Right forelimb (tissue), 1 donor: ENCODE measurements at places on chromosomes 2 and 18.
A peak's percentile ranks its signal among the peaks of the same experiment; 100 is the strongest.

DNA sequence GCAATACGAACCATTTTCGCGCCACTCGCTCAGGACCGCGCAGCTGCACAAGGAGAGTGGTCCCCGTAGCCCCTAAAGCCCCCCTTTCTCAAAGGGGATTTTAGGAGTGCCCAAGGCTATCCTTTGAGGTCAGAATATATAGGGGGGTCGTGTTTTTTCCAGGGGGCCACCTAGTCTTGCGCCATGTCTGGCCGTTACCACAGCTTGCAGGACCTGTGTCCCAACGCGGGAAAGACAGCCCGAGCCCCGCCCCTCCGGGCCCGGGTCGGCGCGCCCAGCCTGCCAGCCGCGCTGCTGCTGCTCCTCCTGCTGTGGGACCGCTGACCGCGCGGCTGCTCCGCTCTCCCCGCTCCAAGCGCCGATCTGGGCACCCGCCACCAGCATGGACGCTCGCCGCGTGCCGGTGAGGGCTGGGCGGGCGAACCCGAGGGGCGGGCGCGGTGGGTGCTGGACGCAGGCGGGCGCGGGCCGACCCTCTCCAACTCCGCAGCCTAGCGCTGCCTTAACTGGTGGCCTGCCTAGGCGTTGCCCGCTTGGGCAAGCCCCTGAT, at the start of gene CDCA7:
TSS of gene CDCA7 (plus strand) at position 291 of the 550 bp plus-strand sequence. CDS start at position 383, 92 bp downstream.
- DNase-seq, result peak; percentile 86

DNA sequence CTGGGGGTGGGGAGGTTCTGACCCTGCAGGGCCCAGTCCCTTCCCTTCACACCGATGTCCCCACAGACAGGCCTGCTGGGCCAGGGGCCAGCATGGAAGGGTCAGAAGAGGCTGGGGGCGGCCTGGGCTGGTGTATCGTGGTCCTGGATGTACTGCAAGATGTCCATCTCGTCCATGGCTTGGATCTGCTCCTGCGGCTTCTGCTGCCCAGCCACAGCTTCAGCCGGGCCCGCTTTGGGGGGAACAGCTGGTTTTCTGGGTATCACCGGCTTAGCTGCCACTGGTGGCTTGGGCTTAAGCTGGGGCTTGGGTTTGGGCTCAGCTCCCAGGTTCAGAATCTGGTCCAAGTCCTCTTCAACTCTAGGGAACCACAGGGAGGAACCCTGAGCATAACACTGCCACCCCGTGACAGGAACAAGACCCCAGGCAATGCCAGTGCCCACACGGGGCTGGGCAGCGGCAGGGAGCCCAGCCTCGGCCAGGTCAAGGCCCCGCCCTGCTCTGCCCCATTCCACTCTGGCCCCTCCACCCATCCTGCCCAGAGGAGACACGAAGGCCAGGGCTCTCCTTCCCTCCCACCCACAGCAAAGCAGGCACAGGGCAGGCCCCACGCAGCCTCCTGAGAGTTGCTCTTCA, 31.9 kb downstream of the HS1BP3 start:
- DNase-seq, result no peak

GRCh38 chr2:84865181-84865783, 15.6 kb downstream of the TRABD2A start:
- DNase-seq, result no peak

- DNase-seq, result no peak
Observed at GRCh38 chr18:40004246-40004645, 1950.8 kb upstream of the PIK3C3 start.

DNA sequence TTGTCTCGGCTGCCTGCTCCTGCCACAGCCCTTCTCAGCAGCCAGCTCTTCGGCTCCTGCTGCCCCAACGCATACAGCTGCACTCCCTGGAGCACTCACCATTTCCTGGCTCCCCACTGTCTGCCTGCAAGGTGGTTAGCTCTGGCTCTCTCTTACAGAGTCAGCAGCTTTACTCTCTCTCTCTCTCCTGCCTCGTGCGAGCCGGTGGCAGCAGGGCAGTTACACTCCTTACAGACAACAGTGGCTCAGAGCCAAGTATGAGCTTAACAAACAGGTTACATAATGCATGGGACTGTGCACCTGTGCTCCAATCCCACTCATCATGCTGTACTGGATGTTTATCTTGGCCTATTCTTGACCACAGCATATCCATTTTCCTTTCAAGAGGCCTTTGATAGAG, 47.4 kb upstream of the DNAJC10 start:
- DNase-seq, result no peak

DNA sequence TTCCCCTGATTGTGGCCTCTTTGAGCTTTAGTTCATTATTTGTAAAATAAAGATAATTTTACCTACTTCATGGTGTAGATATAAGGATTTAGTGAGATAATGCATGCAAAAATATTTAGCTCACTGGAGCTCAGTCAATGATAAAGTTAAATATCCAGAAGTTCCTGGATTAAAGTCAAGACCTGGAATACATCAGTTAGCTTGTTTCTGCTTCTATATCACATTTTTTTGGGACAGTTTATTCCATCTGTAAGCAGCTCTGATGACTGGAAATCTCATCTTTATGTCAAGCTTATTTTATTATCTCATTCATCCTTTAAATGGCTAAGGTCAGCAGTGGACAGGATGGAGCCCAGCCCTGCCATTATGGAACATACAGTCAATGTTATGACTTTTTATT, 152.0 kb downstream of the EVA1A start:
- DNase-seq, result no peak
